ENCODE measurements at places on chromosomes 5 and 9. TPM values are rescaled to one million over a fixed set of nuclear protein-coding genes. Genes with fewer than 3 reads are reported as not detected.

Gene CDC20B
- polyA plus RNA-seq, result not detected

Gene ELOVL7
- 9.0 TPM for polyA plus RNA-seq

Gene MAP3K1
- polyA plus RNA-seq, result 13.7 TPM

Gene HMGXB3
- 2.5 TPM for polyA plus RNA-seq

Gene PLEKHG4B
- 0.19 TPM for polyA plus RNA-seq

Gene SOX30
- 0.95 TPM for polyA plus RNA-seq

Gene PCDHGB1
- not detected for polyA plus RNA-seq

Gene AGXT2
- not detected for polyA plus RNA-seq

Gene SLC34A3
- not detected for polyA plus RNA-seq

Gene SLC6A7
- 0.65 TPM for polyA plus RNA-seq

Gene FAM193B
- polyA plus RNA-seq, result 9.3 TPM

Gene KCNIP1
- 148 TPM for polyA plus RNA-seq

Gene RANBP3L
- polyA plus RNA-seq, result 4.0 TPM

Gene SLC6A19
- not detected for polyA plus RNA-seq

Gene CANX
- polyA plus RNA-seq, result 264 TPM

Gene HAND1
- not detected for polyA plus RNA-seq

Gene FGD3
- polyA plus RNA-seq, result not detected

Gene KIF20A
- 0.17 TPM for polyA plus RNA-seq
